ENCODE measurements at places on chromosomes 3 and 15. TPM values are rescaled to one million over a fixed set of nuclear protein-coding genes. Genes with fewer than 3 reads are reported as not detected.

The DVL3 gene
- polyA plus RNA-seq = 86.8 TPM

The GCNT3 gene
- 0.43 TPM for polyA plus RNA-seq

The EXD1 gene
- not detected for polyA plus RNA-seq

The WDR5B gene
- polyA plus RNA-seq = 5.3 TPM

The FBXL2 gene
- polyA plus RNA-seq = 7.7 TPM

The KIF15 gene
- 13.4 TPM for polyA plus RNA-seq

The GABRB3 gene
- polyA plus RNA-seq = 2.9 TPM

The NR2E3 gene
- polyA plus RNA-seq = 7.8 TPM

The CCDC39 gene
- 1.3 TPM for polyA plus RNA-seq

The VILL gene
- polyA plus RNA-seq = 10.4 TPM

The FAM81A gene
- 0.79 TPM for polyA plus RNA-seq

The CIB2 gene
- polyA plus RNA-seq = 17.9 TPM

The CASR gene
- not detected for polyA plus RNA-seq

The STRA6 gene
- polyA plus RNA-seq = 1.6 TPM

The TARS3 gene
- 19.2 TPM for polyA plus RNA-seq

The GPR62 gene
- polyA plus RNA-seq = 0.56 TPM

The IGF2BP2 gene
- 43.6 TPM for polyA plus RNA-seq

The CCR2 gene
- polyA plus RNA-seq = 0.57 TPM

The COL6A5 gene
- polyA plus RNA-seq = 0.10 TPM

The CD96 gene
- 0.35 TPM for polyA plus RNA-seq

The CCR1 gene
- 3.8 TPM for polyA plus RNA-seq

The AP3B2 gene
- polyA plus RNA-seq = 0.41 TPM

The ATP8B4 gene
- polyA plus RNA-seq = 3.6 TPM

The MRPL3 gene
- polyA plus RNA-seq = 68.4 TPM

Measured in muscle of leg (tissue), 16 donors.